Stimulated activated CD8-positive, alpha-beta memory T cell treated with anti-CD3 and anti-CD28 coated beads, Interleukin-7, amount 100 ng/mL, for 1 hour (primary cell): ENCODE measurements at places on chromosomes 2 and 18.

GRCh38 chr18:14997357-14997756 is 249.4 kb downstream of the ANKRD30B start:
- DNase-seq: no peak

DNA sequence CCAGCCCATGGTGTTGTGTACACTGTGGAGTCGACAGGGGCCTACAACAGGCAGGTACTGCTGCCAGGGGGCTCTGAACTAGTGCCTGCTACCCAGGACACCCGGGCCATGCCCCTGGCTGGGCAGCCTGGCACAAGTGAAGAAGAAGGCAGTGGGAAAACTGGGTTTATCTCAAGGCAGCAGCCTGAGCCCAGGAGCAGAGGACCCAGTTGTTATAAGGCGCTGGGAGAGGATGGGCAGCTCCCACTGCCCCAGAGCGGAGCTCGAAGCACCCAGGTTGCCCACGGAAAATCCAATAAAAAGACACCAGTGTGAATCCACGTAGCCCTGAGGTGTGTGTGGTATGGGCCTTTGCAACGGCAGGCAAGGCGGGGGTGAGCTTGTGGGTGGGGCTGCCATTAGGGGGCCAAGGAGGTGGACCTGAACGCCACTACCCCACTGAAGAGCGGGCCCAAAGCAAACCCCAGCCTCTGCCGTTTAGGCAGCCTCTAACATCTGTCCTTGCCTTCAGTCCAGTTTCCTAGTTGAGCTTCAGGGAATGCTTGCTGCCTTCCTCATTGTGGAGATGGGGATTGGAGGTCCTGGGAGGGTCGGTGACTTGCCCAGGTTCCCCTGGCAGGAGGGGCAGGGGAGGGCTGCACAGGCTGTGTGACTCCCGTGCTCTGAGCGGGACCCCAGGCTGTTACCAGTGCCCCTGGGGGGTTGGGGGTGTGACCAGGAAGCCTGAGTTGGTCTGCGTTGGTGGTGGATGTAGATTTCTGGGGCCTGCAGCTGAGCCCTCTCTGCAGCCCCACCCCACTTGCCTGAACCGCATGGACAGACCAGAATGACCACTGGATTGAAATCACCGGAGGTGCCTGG is 16.0 kb downstream of the ARID5A start:
- DNase-seq: no peak

GRCh38 chr2:211248841-211249240 is 692.4 kb downstream of the CPS1 start:
- no peak for DNase-seq

- DNase-seq: no peak
Measured at GRCh38 chr18:75141166-75141565, 67.8 kb downstream of the PTGR3 start.

DNA sequence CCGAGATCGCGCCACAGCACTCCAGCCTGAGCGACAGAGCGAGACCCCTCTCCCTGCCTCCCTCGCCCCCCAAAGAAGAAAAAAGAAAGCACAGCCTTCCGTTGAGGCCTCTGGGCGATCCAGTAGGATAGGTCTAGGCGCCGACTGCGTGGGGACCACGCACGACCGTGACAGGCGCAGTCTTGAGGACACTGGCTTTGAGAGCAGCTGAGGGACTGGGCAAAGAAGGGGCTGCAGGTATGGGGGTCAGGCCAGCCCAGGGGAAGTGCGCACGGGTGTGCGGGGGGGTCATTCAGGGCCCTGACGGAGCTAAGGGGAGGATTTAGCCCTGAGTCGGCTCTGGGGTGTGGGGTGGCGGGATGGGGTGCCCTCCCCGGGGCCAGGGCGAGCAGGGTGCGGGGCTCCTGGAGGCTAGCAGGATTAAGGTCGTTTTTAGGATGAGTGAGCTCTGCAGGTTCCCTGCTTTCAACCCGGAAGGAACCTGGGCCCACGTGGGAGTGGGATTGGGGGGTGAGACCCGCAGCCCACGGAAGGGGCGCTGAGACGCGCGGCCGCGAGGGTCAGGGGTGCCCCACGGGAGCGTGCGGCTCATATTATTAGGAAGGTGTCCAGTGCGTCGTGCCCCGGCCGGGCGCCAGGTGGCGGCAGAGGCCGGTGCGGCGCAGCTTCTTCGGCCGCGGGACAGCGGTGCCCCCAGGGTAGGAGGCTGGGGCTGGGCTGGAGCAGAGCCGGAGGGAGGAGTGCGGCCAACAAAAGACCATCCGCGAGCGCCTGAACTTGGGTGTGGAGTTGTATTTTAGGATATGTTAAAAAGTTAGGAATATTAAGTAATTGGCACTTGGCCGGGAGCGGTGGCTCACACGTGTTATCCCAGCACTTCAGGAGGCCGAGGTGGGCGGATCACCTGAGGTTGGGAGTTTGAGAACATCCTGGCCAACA is 20.5 kb upstream of the ZNF236 start:
- DNase-seq: no peak

- DNase-seq: no peak
Measured at GRCh38 chr2:121567957-121568409, 37.3 kb downstream of the RNU4ATAC start.

DNA sequence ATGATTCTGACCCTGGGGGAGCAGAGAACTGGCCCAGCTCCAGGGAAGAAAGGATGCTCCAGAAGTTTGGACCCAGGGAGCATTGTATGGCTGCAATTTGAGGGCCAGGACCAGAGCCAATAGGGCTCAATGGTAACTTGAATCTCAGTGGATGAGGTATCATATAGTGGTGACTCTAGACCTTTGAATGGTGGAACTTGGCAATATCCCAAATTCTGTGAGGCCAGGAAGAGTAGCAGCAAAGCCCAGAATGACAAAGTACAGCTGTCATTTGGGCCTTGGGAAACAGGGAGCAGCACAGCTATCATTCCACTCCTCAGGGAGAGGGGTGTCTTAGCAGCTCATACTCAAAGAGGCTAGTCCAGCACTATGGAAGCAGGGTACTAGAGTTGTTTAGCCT is 332.9 kb upstream of the RBMS1 start:
- DNase-seq: no peak

GRCh38 chr2:159953136-159953823 is 109.1 kb downstream of the PLA2R1 start:
- no peak for DNase-seq

GRCh38 chr2:132681766-132682165 is 11.8 kb upstream of the LYPD1 start:
- DNase-seq: no peak

- DNase-seq: peak; percentile 36
Measured at GRCh38 chr2:64609227-64609941, 44.3 kb downstream of the SERTAD2 start.

DNA sequence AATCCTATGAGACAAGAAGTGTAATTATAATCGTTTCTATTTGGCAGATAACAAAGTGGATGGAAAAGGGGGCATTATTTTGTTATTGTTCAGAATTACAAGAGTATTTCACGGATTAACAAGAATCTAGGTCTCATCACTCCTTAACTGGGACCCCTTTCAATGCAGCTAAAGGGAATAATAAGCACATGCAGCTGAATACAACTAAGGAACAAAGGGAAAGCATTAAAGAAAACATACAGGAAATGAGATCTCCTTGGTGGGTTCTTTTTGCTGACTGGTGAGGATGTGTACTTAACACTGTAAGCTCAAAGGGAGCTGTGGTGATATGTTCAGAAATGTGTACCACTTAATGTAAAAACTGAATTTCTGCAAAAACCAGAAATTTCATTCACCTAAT is 140.5 kb upstream of the WDSUB1 start:
- DNase-seq: no peak

DNA sequence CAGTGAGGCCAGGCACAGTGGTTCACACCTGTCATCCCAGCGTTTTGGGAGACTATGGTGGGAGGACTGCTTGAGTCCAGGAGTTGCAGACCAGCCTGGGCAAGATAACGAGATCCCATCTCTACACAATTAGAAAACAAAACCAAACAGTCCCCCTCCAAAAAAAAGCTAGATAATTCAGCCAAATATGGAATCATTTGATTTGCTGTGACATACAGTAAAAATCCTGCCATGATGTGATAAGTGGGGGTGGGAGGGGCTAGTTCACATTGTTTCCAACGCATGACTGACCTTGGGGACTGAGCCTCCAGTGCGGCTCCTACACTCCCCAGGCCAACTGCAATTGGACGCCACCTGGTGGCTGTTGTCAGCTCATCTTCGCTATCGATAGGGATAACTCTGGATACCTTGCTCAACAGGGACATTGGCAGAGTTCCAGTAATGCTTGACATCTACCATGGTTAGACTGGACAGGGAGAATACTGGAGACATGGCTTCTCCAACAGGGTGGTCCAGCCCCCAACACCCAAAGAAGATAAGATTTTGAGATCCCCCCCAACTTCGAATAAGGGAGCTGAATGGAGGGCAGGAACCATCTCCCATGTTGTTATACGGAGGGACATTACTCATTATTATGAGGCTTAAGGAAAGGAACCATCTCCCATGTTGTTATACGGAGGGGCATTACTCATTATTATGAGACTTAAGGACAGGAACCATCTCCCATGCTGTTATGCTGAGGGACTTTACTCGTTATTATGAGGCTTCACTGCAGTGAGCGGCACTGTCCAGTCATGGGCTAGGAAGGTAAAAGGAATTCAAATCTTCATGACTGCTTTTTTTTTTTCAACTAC is 135.9 kb downstream of the TGIF1 start:
- no peak for DNase-seq

- no peak for DNase-seq
Measured at GRCh38 chr2:106565599-106565998, 78.4 kb downstream of the CD8B2 start.

DNA sequence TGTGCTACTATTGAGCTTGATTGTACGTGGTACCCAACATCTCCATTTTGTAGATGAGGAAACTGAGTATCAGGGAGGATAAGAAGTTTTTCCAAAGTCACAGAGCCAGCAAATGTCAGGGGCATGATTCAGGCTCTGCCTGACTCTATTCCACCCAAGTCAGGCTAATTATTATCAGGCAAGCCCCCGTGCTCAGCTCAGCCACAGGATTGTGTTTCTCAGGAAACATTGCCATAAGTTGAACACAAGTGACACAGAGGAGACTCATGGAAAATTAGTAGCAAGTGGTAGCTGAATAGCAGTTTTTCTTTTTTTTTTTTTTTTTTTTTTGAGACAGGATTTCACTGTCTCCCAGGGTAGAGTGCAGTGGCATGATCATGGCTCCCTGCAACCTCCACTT is 260.5 kb downstream of the C1D start:
- DNase-seq: no peak

GRCh38 chr2:34627003-34627402 is 1027.9 kb upstream of the FAM98A start:
- no peak for DNase-seq

DNA sequence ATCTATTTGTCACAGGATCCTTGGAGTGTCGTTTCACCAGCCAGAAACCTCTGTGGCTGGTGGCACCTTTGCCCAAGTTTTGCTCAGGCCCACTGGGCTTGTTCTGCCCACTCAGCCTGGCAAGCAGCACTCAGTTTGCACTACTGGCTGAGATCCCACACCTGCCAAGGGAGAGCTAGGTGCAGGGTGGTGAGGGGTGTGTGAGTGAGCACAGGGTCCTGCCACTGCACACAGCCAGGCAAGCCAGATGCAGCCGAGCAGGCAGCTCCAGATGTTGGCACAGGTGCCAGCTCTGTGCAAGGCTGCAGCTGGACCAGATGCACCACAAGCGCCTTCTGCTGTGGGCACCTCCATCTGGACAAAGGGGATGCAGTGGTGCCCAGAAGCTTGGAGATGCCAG is 281.7 kb upstream of the UBE2E3 start:
- DNase-seq: no peak

DNA sequence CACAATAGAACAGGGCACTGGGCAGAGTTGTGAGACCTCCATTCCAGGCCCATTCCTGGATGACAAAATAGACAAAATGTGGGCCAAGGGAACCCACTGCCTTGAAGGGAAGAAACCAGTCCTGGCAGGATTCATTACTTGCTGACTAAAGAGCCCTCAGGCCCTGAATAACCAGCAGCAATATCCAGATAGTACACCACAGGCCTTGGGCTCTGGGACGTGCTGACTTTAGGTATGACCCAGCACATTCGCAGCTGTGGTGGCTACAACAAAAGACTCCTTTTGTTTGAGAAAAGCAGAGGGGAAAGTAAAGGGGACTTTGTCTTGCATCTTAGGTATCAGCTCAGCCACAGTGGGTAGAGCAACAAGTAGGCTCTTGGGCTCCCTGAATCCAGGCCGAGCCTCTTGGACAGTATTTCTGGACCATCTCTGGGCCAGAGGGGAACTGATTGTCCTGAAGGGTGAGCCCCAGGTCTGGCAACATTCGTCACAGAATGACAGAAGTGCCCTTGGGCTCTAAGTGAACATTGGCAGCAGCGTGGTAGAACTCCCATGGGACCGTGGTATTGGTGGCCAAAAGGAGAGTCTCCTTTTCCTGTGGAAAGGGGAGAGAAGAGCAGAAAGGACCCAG is 89.9 kb upstream of the CD226 start:
- no peak for DNase-seq

DNA sequence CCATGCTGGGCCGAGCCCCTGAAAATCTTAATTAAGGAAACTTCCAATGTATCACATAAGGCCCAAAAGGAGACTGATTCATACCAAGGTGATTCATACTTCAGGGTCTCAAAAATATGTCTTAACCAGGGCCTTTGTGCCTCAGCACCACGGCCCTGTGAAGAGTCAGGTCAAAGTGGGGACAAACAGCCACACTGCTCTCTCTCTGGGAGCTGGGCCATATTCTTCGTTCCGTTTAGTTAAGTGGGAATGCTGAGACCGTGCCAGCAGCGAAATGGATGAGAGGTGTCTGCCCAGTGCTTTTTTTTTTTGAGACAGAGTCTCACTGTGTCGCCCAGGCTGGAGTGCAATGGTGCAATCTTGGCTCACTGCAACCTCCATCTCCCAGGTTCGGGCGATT is 9.3 kb upstream of the PTMA start:
- no peak for DNase-seq

DNA sequence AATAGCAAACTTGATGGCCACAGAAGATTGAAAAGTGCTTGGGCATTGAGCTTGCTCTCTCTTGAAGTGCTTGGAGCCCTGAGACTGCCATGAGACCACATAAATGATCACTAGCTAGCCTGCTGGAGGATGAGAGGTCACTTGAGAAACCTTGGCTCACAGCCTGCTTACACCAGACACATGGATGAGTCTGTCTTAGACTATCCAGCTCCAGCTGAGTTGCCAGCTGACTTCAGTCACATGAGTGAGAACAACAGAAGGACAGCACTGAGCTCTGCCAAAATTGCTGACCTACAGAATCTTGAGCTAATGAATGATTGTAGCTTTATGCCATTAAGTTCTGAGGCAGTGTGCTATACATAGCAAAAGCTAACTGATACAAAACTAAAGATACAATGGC is 18.1 kb downstream of the NABP1 start:
- DNase-seq: no peak

- DNase-seq: no peak
Measured at GRCh38 chr2:128715360-128715759, 396.7 kb upstream of the HS6ST1 start.

- DNase-seq: no peak
Measured at GRCh38 chr2:98929920-98930319, 6.1 kb downstream of the CRACDL start.

DNA sequence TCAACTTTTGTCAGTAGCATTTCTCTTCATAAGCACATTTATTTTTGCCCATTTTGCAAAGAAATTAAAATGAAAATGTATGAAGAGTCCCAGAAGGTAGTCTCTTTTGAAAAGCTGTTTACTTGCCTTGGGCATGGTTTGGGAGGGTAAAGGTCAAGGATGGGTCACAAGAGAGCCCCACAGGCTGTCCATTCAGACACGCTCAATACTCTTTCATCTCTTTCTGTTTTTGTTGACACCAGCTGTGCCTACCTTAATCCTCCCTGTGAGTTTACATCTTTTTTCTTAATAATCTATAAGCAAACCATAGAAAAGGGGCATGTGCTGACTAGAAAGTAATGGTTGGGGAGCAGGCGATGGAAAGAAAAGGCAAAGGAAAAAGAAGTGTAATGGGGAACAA is 49.6 kb upstream of the KLF7 start:
- no peak for DNase-seq
